ENCODE measurements at places on chromosomes 3 and 15. TPM values are rescaled to one million over a fixed set of nuclear protein-coding genes. Genes with fewer than 3 reads are reported as not detected.

Gene A4GNT
- not detected for total RNA-seq

Gene ITGA11
- total RNA-seq = 0.51 TPM

Gene PLA1A
- not detected for total RNA-seq

- no peak for DNase-seq
Observed at GRCh38 chr3:89072642-89073041, 34.8 kb upstream of the EPHA3 start.

DNA sequence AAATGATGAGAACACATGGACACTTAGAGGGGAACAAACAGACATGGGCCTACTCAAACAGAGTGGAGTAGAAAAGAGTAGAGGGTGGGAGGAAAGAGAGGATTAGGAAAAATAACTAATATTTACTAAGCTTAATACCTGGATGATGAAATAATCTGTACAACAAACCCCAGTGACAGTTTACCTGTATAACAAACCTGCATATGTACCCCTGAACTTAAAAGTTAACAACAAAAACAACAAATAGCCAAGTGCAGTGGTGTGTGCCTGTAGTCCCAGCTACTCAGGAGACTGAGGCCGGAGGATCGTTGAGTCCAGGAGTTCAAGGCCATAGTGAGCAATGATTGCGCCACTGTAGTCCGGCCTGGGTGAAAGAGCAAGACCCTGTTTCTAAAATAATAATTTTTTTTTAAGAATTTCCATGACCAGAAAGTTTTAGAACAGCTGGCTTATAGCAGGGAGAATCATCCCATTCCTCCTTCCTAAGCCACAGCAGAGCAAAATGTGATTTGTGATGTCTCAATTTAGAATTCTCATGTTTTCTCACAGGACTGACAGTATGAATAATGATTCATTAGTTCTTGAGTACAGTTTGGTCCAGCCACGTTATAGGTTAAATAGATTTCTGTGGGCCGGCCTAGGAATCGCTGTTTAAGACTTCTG lies 150.0 kb downstream of the ZNF609 start:
- no peak for DNase-seq

GRCh38 chr3:31137718-31138465 lies 243.4 kb upstream of the GADL1 start:
- DNase-seq = no peak

DNA sequence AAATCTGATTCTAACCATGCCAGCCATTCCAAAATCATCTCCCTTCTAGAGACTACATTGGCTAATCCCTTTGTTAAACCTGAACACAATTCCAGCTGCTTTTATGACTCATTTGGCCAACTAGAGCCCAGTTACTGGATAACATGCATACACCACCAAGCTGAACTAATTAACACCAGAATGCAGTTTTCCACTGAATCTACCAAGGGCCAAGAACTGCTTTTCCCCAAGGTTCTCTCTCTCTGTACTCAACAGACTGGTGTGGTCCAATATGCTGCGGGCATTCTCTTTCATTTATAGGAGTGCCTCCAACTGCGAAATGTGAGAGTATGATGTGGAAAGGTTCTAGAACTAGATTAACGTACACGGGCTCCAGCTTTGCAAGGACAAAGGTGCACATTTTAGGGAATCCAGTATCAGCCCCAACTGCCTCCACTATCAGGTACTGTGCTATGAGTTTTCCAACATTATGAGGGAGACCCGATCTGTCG lies 1.5 kb downstream of the CHSY1 start:
- DNase-seq = no peak

- no peak for DNase-seq
Observed at GRCh38 chr3:35523838-35524237, 115.5 kb upstream of the ARPP21 start.

- DNase-seq = no peak
Observed at GRCh38 chr3:23981955-23982354, 36.9 kb downstream of the NR1D2 start.

DNA sequence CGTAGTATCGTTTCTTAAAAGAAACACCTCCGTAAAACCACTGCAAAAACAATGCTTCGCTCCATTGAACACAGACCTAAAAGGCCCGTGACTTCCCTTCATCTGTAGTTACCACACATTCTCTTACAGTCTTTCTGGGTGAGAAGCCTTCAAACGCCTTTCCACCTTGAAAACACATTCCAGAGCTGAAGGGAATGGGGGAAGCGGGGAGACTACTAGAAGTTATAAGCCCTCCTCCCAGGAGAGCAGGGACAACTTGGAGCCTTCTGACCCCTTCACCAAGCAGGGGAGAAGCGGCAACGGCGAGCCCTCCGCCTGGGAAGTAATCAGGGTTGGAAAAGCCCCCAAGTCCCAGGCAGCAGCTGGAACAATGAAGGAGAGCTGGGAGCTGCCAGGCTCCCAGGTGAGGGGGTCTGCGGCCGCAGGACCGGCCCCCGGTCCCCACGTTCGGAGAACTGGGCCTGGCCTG lies 461 bp downstream of the SECISBP2L start:
- no peak for DNase-seq

- no peak for DNase-seq
Observed at GRCh38 chr3:104687362-104687761, 679.3 kb upstream of the ALCAM start.

DNA sequence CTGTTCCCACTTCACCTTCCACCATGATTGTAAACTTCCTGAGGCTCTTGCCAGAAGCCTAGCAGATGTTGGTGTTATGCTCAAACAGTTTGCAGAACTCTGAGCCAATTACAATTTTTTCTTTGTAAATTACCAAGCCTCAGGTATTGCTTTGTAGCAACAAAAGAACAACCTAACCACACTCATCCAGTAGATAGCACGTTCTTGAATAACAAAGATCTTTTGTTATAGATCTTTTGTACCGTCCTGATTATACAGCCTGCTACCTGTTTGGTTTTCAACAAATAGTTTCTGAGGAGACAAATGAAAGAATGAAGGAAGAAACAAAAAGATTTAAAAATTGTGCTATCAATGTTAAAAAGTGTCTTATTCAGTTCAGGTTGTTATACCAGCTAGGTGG lies 474.7 kb upstream of the ALCAM start:
- no peak for DNase-seq

Measured in neural crest cell (in vitro differentiated cells).